ENCODE measurements at places on chromosomes 16 and 17.

- DNase-seq, result no peak
These were observed 939 bp downstream of the MYH8 start for GRCh38 chr17:10420811-10421210.

DNA sequence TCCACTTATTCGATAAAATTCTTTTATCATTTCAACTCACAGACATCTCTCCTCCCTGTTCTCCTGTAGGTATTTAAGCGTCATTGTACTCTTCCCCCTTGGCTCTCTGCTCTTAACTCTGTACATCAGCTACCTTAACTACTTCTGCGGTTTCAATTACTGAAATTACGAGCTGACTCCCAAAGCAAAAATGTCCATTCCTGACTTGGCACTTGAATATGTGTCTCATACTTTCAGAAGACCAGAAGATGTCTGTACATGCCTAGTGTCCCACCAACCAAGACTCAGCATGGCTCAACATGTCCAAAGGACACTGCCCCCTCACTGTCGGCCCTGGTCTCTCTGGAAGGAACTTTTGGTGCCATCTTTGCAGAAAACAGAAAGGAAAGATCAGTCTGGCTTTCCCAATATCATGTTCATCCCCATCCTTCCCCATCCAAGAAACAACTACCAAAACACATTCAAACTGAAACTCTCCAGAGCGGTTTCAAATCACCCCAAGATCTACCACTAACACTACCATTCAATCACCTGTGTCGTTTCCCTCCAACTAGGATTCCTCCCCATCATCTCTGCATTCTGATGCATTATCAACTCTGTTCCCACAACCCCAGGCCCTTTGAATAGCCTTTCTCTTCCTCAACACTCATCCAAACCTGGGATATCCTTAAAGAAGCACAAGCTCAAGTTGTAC is 74.9 kb downstream of the ZFHX3 start:
- DNase-seq, result no peak

DNA sequence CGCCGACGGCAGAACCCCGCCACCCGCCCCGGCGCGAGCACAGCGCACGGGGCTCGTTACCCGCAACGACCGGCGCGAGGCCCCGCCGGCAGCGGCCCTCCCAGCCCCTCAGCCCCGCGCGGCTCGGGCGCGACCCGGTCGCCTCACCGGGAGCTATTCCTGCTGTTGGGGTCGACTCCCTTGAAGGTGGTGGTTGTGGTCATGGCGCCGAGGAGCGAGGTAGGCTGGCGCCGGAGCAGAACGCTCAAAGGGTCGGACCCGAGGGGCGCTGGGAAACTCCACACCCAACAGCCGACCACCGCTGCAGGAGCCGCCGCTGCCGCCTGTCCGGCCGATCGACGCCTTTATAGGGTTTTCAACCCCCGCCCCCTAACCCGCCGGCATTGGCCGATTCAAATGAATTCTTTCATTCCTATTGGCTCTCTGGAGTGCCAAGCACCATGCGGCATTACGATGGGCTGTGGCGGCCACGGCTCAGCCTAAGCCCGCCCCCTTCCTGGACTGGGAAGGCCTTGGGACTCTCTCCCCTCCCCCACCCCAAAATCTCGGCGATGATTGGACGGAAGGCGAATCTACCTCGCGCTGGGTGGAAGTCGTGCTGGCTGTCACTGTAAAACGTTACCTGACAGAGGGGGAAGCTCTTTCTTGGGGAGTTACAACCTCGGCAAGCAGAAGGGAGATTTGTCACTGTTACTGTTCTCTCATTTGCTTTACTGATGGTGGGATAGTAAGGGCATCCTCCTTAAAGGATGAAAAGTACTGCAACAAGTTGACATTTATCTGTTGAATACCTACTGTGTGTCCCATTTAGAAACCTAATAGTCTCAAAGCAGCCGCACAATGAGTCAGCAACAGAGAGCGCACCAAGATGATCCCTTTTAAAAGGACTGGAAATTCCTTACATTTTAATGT is at the start of gene JPT1:
TSS of gene JPT1 (minus strand) at position 318 of the 912 bp plus-strand sequence. CDS start at position 203, 115 bp downstream.
- DNase-seq, result peak; percentile 97

GRCh38 chr17:59284317-59284716 is 47.1 kb upstream of the YPEL2 start:
- no peak for DNase-seq

- no peak for DNase-seq
These were observed 265.8 kb upstream of the TNRC6C start for GRCh38 chr17:77692571-77693161.

DNA sequence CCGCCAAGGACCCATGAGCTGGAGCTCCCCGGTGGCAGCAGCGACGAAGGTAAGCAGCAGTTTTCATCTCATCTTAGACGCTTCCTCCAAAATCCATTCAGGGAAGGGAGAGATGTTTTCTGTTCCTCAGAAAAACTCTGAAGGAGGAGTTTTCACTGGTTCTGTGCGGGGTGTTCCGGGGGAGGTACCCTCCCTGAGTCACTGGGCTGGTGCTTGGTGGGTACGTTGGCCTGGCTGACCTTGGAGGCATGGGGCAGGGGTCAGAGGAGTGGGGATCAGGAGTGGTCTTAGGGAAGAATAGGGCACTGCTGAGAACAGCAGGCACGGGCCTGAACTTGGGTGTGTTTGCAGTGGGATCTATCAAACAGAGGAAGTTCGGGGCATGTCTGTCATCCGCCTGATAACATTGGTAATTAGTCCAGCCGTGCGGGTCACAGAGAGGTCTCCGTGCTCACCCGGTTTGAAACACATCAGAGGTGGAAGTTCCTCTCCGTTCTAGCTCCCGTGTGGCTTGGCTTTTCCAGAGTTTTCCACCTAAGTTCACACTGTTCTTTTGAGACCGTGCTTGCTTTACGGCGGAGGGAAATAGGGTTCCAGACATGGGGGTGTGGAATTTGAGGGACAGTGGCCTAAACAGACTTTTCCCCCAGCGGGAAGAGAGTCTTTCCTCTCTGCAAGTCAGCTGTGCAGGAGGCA is 59.6 kb upstream of the CIBAR2 start:
- no peak for DNase-seq

DNA sequence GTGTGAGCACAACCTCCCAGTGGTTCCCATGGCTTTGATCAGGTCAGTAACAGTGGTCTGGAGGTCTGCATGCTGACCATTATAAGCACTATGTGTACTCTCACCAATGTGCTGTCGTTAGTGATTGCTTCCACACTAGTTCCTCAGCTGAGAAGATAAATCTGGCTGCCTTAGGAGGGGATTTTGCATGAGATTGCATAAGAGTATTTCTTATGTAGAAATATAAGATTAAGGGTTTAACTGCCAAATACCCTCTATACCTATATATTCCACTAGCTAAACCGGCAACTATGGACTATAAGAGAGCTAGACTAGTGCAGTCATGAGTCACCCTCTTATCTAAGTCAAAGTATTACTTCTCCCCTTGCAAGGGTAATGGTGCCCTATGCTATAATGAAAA is 580.2 kb downstream of the CDH11 start:
- no peak for DNase-seq

DNA sequence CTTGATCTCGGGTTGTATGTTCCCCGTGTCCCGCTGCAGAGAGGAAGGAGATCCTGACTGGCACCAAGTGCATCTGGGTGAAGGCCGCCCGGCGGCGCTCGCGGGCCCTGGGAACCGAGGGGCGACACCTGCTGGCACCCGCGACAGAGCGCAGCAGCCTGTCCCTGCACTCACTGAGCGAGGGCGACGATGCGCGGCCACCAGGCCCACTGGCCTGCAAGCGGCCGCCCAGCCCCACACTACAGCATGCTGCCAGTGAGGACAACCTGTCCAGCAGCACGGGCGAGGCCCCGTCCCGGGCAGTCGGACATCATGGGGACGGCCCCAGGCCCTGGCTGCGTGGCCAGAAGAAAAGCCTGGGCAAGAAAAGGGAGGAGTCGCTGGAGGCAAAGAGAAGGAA is 7.5 kb downstream of the BTBD17 start:
- peak; percentile 39 for DNase-seq

DNA sequence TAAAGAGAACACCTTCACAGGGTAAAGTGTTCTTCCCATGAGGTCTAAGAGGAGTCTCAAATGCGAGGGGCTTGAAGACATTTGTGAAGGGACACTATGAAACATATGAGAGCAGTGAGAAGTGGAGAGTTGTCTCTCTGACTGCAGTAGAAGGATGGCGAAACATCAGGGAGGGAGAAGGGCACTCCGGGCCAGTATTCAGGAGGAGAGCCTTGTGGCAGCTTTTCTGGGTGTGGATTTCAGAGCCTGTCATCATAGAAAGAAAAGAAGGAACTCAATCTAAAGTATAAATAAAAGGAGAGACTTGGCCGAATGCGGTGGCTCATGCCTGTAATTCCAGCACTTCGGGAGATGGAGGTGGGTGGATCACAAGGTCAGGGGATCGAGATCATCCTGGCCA is 117.2 kb downstream of the RBFOX1 start:
- no peak for DNase-seq

GRCh38 chr17:5049314-5049841 is 14.2 kb upstream of the SLC52A1 start:
- DNase-seq, result peak; percentile 41

DNA sequence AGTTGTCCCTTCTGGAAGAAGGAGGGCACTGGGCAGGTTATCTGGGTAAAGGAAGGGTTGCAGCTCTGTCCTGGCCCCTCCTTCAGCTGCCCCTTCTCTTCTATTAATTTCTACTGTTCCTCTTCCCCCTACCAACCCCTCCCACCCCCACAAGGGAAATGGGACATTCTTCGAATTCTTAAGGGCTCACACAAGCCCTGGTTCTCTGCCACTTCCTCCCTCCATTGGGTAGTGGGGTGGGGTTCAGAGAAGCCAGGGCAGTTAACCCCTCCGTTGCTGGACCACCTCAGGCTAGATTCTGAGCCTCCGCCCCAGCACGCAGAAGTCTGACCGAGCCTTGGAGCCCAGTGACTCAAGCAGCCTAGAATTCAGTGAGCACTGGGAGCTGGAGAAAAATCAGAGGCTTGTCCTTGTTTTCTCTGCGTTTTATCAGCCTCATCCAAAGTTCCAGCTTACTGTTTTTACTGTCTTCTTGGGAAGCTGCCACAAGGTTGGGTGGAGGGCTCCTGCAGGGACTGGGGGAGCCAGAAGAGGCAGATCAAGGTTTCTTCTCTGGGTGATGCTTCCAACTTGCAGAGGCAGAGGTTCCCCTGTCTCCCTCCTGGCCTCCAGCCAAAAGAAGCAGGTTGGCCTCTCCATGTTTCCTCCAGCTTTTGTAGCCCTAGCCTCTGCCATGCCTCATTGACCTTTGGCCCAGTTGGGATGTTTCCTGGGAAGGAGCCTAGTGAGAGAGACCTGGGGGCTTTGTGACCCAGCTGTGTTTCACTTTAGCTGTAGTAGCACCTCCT is 10.2 kb downstream of the LASP1 start:
- no peak for DNase-seq

GRCh38 chr16:2486645-2487516 is 12.0 kb downstream of the TBC1D24 start:
- peak; percentile 65 for DNase-seq

DNA sequence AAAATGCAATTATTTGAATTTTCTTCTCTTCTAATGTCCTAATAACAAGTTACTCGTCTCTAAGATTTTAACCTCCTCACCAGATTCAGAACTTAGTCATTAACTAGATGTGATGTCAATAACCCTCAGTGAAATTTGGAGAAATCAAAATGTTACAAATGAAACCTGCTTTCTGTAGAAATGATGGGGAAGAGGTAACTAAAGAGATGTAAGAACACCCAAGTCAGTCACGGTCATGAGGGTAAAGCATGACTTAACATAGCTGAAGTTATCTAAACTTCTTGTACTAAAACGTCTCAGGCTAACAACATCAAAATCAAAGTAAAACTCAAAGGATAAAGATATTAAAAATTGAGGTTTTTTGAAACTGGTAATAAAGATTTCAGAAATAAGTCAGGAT is 9.7 kb downstream of the RNFT1 start:
- no peak for DNase-seq

- DNase-seq, result no peak
These were observed 77.4 kb downstream of the ANKFN1 start for GRCh38 chr17:56230660-56231059.
